ENCODE measurements at places on chromosomes 7 and 10.

- DNase-seq = no peak
Observed at GRCh38 chr7:137026176-137026500, 157.7 kb downstream of the CHRM2 start.

DNA sequence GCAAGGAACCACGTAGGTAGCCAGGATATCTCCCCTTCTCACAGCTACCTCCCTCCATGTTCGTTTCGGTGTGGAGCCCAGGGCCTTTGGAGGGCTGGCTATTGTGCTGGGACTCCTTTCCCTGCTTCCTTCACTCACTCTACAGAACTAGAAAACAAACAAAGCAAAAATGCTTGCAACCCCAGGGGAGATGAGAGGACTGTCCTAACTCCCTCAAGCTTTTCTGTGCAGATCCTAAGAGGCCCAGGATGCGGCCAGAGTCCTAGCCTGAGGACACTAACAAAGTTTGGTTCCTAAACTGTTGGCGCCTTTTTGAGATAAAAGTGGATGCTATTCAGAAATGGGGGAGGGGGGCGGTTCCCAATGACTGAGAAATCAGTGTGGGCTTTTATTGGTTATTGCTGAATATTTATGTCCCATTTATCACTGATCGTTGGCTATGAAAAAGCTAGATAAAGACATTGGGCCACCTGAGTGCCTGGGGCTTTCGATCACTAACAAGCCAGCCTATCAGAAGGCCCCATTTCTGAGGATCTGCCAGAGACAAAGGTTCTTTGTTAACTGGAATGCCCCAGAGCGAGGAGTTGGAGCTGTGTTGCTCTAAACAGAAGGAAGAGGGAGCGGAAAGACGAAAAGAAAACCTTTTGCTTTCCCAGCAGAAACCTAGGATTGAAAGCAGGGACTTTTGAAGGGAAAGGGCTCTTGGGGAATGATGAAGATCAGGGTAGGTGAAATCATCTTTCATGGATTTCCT is 95.2 kb upstream of the EGR2 start:
- DNase-seq = no peak

DNA sequence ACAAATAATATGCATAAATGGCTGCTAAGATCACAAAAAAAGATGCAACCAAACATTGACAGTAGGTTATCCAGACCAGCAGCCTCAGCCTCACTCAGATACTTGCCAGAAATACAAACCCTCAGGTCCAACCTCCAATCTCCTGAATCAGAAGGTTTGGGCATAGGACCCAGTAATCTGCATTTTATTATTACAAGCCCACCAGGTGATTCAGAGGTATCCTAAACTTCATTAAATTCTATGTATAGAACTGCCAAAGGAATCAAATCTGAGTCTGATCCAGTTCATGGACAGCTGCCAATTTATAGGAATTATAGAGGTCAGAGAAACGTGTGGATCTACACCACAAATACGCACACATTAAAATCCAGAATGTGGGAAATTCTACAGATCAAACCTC is 41.3 kb downstream of the ZNF438 start:
- no peak for DNase-seq

DNA sequence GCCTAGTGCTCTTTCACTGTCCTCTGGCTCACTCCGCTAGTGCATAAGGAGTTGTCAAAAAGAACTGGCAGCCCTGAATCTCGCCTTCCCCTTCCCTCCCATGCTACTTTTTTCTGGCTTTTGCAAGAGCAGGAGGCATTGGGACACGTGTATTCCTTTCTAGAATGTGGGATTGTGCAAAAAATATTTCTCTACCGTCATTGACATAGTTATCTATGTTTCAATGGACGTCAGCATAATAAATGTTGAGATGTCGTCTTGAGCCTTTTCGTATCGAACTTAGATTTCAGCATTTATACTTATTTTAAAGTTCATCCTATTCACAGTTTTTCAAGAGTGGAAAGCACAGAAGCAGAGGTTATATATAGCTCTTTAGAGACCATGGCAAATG is 727 bp downstream of the ING3 start:
- no peak for DNase-seq

DNA sequence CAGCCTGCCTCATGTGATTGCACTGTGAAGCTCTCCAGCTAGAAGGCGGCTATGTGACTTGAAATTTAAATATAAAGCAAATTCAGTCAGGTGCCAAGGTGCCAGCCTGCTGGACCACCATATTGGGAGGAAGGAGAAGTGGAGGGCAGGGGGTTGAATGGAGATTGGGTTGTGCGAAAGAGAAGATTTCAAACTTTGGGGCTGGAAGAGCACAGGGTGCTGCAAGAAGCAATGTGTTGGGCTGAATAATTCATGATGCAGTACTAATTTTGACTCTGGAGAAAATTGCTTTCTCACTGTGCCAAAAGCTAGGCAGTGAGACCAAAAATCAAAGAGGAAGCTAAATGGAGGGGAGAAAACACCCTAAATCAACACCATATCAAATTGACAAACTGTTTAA is 335.3 kb downstream of the NRG3 start:
- no peak for DNase-seq

GRCh38 chr10:113540845-113541548 is 11.9 kb upstream of the HABP2 start:
- DNase-seq = no peak

- no peak for DNase-seq
Observed at GRCh38 chr7:157893535-157894044, 556.8 kb downstream of the DNAJB6 start.

DNA sequence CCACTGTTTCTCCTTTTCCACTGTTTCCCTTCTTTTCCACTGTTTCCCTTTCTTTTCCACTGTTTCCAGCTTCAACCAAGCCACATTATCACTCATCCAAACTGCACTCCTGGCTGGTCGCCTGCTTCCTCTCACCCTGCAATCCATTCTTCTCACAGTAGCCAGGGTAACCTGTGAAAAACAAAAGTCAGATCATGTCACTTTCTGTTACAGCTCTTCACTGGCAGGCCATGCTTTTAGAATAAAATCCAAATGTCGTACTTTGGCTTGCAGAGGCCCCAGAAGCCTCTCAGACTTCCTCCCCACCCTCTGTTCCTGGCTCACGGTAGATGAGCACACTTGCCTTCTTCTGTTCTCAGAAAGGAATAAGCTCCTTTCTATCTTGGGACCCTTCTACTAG is 33.9 kb downstream of the STARD3NL start:
- no peak for DNase-seq

- DNase-seq = no peak
Observed at GRCh38 chr10:50467209-50467608, 156.5 kb downstream of the SGMS1 start.

- no peak for DNase-seq
Observed at GRCh38 chr10:124220971-124221355, 127.6 kb upstream of the CHST15 start.

DNA sequence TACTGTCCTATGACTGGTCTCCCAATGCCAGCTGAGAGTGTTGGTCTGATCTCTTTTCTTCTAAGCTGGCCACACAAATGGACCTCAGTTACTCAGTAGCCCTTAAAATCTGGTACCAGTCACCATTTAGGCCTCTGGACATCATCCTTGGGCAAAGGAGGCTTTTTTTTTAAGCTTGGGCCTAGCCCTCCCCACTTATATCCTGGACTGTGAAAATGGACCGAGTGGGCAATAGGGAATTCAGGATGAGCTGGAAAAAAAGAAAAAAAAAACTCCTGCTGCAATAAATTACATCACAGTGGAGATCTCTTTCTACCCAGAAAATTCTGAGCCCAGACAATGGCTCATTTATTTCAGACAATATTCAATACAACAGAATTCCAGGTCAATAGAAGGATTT is 68.4 kb downstream of the PARP12 start:
- no peak for DNase-seq

GRCh38 chr10:2978111-2978510 is 89.2 kb upstream of the PFKP start:
- DNase-seq = no peak

- DNase-seq = no peak
Observed at GRCh38 chr7:140417456-140418155, 13.7 kb downstream of the RAB19 start.

DNA sequence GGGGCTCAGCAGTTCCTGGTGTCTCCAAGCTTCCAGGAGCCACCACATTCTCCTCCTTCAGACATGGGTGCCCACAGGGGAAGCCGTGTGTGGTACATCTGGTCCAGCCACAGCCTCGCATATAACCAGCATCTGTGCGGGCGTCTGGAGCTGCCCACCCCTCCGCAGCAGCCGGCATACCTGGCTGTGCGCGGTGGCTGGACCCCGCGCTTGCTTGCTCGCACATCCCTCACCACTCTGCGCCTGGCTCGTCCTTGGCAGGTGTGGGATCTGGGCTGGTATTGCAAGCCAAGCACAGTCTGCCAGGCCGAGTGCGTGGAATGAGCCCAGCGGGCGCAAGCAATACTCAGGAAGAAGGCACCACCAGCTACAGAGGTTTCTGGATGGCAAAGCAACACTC is 117.7 kb upstream of the MBL2 start:
- no peak for DNase-seq

GRCh38 chr10:119807960-119808697 is 64.5 kb downstream of the MCMBP start:
- no peak for DNase-seq

DNA sequence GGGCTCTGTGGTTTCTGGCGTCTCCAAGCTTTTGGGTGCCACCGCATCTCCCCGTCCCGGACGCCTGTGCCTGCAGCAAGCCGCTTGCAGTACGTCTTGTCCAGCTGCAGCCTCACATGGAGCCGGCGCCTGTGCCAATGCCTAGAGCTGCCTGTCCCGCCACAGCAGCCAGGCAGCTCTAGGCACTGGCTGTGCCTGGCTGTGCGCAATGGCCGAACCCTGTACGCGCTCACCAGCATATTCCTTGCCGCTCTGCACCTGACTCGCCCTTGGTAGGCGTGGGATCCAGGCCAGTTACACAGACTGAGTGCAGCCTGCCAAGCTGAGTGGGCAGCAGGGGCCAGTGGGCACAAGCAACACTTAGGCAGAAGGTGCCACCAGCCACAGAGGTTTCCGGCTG is 381.2 kb upstream of the SORCS1 start:
- no peak for DNase-seq

DNA sequence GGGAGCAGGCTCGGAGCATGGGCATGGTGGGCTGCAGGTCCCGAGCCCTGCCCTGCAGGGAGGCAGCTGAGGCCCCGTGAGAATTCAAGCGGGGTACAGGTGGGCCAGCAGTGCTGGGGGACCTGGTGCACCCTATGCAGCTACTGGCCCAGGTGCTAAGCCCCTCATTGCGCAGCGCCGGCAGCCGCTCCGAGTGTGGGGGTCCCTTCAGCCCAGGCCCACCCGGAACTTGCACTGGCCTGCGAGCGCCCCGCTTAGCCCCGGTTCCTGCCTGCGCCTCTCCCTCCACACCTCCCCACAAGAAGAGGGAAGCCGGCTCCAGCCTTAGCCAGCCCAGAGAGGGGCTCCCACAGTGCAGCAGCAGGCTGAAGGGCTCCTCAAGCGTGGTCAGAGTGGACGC is 250.7 kb downstream of the CRPPA start:
- no peak for DNase-seq

DNA sequence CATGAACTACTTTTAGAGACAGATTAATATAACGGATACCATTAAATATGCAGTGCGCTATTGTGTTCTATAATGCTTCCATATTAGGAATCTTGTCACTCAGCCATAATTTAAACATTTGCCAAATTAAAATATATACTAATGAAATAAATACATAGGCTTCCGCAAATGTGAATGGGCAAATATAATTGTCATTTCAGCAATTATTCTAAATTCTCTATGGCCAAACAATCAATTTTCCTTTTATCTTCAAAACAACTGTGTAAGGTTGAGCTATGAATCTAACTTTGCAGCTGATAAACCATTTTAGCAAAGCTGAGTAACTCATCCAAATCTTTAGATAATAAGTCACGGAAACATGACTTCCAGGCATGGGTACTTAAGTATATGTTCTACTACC is 20.7 kb upstream of the TSPAN13 start:
- DNase-seq = no peak

DNA sequence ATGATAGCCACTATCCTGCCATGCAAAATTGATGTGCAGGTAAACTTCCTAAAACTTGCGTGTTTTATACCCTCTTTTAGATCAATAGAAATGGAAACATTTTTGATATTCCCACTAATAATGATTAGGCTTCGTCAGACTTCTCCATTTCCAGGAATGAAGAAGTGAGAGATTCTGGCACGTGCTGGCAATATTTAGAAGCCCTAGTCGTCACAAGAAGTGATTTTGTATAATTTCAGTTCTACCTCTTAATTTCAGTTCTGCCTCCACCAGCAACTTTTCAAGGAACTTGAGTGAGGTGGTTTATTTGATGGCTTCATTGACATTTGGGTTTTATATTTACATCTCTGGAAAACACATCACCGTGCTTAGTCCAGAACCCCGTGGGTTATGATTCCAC is 61.9 kb downstream of the MRC1 start:
- no peak for DNase-seq

DNA sequence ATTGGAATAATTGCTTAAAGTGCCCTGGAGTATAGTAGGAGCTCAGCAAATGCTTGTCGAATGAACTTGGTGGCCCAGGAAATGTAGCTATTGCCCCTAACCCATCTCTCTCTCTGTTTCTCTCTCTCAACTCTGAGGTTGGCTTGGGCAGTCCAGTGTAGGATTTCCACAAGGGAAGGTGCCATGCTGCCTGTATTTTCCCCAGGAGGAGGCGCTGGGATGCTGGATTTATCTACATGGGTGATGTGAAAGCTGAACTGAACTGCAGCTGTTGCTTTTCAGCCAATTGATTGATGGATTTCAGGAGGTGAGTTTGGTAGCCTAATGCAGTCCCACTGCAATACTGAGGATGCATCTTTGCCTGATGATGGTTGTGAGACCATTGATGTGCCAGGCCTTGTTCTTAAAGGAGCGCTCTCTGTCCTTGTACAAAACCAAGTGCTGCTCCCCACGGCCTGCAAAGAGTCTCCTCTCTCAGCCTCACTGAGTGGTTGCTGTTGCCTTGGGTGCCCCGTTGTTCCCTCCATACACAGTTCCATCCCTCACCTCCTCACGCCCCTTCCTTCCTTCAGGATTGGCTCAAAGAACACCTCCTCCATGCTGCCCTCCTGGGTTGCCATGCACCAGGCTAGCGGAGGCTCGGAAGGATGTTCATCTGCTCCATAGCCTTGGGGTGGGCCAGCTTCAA is 200.6 kb downstream of the GLRX3 start:
- no peak for DNase-seq

DNA sequence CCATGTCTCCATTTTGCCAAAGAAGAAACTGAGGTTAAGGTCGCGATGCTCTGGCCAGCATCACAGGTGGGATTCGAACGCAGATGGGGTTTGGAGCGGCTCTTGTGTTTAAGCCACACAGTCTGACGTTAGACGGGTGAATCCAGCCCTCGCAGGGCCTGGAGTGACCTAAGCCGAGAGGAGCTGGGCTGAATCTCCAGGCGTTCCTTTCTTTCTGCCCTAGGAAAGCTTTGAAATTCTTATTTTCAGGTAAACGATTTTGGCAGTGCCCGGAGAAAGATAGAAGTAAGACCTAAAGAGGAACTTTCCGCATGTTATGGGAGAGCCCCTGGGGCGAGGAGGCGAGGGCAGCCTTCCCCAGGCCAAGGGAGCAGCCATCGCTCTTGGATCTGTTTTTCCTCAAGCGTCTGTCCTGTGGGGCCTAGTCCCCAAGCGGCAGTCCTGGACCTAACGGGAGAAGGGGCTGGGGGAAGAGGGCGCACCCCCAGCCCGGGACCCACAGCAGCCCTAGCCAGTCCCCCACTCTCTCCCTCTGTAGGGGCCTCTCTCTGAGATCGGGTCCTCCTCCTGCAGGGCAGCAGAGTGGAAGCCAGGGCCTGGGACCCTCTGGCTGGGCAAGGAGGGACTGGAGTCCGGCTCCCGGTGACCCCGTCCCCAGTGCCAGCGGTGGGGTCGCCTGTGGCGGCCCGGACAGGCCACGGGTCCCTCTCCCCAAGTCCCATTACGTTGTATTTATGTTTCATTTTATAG is 8.9 kb upstream of the LBX1 start:
- no peak for DNase-seq

Data from stimulated activated naive CD4-positive, alpha-beta T cell treated with Interleukin-2 at 50 U/mL for 16 hours (primary cell).